ENCODE measurements at places on chromosomes 1 and 21. TPM values are rescaled to one million over a fixed set of nuclear protein-coding genes. Genes with fewer than 3 reads are reported as not detected.
A peak's percentile ranks its signal among the peaks of the same experiment; 100 is the strongest.

DNA sequence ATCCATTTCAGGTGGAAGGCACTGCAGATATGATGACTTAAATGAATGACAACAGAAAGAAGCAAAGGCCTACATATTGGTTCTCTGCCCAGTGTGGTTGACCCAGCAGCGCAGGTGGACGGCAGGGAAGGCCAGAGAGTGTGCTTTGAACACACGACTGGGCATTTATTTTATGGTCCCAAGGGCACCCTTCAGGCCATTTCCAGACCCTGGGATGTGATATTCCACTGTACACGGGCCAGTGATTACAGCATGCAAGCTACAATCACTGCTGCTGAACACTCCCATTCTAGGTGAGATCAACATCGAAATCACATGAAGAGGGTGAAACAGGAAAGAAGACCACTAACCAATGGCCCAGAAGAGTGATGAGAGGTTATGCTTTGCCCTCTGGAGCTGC, 33.8 kb downstream of the PCNX2 start:
- no peak for DNase-seq

DNA sequence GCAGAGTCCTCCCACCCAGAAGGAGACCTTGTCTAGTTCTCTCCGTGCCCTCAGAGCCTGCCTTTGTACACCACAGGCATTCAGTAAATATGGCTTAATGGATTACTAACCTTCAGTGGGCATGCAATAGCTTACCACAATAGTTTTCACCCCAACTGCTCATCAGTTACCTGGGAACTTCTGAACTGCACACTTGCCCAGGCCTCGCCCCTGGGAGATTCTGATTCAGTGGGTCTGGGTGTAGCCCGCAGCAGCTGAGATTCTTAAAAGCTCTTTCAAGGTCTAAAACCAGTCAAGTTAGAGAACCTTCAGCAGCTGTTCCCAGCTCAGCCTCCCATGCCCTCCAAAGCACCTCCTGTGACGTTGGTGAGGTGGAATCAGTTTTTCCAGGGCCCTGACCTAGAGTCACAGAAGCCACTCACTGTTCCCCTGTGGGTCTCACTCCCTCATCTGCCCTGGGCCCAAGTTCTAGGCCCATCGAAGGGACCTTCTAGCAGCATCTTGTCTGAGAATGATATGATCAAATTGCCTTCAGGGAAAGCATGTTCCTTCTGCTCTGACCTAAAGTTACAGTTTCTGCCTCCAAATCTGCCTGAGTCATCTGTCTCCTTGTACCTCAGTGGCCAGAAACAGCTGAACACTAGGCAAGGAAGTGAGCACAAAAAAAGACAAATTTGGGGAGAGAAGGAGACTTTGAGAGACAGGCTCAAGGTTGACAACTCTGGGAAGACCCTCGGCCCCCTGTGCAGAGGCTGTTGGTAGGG, 10.8 kb downstream of the ASAP3 start:
- no peak for DNase-seq

DNA sequence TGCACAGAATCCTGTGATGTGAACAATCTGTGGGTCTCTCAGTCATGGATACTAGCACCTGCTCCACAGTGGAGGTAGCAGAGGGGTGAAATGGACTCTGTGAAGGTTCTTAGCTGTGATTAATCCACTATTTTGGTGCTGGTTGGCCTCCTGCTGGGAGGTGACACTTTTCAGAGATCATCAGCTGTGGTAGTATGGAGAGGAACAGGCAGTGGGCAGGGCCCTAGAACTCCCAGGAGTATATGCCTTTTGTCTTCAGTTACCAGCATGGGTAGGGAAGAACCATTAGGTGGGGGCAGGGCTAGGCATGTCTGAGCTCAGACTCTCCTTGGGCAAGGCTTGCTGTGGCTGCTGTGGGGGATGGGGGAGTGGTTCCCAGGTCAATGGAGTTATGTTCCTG, 54.0 kb upstream of the KCNJ15 start:
- no peak for DNase-seq

DNA sequence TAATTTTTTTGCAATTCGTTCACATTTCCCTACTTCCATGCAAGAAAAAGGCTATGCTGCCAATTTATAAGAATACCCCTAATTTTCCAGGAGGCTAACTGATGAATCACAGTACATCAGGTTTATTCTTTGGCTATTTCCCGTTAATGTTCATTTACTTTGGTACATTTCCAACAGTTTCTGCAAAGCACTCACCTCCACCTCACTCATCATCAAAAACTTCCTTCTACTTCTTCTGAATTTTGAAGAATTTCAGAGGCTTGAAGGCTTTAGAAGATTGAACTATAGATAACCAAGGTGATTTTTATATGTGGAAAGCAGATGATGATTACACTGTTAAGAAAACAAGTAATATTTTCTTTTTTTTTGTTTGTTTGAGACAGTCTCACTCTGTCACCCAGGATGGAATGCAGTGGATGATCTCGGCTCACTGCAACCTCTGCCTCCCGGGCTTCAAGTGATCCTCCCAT, 60.5 kb upstream of the HP1BP3 start:
- peak; percentile 63 for DNase-seq

DNA sequence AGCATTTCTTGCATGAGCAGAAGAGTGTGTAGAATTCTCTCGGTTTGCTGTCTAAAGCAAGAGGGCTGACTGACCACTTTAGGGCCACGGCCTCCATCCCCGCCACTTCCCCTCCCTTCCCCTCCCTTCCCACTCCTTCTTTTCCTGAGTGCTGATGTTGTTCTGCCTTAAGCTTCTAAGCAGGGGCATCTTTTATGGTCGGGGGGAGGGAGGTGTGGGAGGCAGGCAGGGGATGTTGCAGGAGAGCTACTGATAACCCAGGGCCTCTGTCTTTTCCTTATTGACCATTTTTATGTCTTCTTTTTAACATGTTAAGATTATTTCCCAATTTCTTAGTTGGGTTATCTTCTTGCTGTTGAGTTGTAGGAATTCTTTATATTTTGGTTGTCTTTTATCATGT, 15.1 kb downstream of the USP25 start:
- DNase-seq, result no peak

DNA sequence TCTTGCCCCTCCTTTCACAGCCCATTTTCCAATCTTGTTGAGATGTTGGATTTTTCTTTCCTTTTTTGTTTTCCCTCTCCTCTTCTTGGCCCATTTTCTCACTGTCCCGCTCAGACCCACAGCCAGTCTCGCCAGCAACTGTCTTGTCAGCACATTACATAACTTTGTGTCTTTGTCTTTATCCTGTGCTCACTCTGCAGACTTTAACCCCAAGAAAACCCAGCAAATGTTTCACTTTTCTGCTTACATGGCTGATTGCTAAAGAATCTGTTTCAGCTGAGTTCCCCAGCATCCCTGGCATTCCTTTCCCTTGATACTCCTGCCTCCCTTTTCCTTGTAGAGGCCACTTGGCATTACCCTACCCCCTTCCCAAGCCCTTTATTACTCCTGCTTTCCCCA, 74.6 kb downstream of the ZNF648 start:
- DNase-seq, result no peak

DNA sequence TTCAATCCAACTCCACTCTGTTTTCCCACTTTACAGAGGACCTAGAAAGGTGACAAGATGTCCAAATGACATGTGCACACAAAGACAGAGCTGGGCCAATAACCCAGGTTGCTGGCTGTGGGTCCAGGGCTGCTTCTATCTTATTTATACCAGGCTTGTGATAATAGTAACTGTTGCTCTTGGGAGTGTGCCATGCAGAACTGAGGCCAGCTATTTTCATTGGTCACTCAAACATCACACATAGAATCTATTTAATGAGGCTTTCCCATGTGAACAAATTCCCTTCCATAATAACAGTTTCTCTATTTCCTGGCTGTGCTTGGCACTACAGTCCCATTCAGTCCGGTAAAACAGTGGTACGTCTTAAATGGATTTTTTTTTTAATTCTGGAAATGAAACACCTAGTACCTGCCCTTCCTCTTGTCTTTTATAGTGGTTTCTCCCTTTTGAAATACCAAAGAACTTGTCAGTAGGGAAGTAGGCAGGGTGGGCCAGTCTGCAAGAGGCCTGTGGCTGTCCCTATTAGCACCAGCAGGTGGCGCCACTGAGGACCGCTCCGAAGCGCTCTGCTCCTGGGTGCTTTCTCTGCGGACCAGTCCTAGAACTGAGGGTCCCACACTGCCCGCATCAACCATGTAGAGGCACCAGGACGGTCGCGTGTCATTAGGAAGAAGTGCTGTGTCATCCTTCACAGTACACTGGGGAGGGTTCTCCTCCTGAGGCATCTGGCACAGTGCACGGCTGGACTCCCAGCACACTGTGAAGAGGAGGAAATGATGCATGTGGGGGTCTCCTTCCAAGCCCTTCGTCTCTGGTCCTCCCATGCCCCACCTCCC, 52.1 kb downstream of the GPR161 start:
- peak; percentile 46 for DNase-seq

DNA sequence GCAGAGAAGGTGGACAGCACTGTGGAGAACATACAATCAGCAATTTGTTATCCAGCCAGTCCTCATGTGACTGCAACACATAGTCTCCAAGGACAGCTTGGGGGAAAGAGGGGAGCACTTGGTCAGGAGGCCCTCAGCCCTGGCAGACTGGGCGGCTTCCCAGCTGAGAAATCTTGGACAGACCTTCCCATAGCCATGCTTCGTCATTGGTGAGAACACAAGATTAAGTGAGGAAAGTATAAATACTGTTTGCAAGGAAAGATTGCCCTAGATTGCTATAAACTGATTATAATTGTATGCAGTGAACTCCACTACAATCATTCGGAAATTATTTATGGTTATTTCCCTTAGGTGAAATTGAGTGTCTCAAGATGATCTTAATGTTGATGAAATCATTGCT, 131.5 kb downstream of the LMX1A start:
- DNase-seq, result no peak

LAMTOR5 gene
- polyA plus RNA-seq, result 484 TPM

GRCh38 chr1:10187026-10187334, 23.4 kb upstream of the KIF1B start:
- no peak for DNase-seq

- no peak for DNase-seq
Measured at GRCh38 chr21:27365394-27365793, 398.5 kb upstream of the ADAMTS5 start.

- peak; percentile 48 for DNase-seq
Measured at GRCh38 chr1:174114788-174115448, 44.4 kb upstream of the RABGAP1L start.

NPR1 gene
- polyA plus RNA-seq, result 13.8 TPM

- DNase-seq, result no peak
Measured at GRCh38 chr1:82152356-82153271, 351.9 kb downstream of the ADGRL2 start.

DNA sequence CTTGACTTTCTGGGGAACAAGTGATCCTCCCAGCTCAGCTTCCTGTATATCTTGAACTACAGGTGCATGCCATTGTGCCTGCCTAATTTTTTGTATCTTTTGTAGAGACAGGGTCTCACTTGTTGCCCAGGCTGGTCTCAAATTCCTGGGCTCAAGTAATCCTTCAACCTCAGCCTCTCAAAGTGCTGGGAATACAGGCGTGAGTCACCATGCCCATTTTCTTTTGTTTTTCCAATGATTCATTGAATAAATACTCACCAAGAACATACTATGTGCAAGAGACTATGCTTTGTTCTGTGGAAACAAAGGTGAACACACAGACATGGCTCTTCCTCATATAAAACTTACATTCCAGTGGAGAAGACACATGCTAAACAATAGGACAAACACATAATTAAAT, 407.8 kb upstream of the DAB1 start:
- peak; percentile 9 for DNase-seq

KCNN3 gene
- polyA plus RNA-seq, result 0.91 TPM

DNA sequence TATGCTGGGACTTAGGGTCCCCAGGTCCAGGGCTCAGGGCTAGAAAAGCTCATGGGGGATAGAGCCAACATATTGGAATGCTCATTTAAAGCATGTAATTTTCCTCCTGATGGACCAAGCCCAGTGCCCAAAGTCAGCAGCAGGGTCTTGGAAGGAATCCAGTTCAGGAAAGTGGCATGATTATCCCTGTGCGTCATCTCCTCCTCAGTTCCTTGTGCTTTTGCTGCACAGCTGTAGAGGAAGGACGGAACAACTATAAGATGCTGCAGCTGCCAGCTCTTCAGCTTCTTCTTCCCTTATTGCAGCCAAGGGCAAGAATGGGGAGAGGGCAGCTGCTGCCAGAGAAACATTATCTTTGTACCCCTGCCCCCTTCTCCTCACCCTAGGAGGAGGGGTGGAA, 58.4 kb downstream of the OVGP1 start:
- DNase-seq, result peak; percentile 79

SFN gene
- 0.14 TPM for polyA plus RNA-seq

APOBEC4 gene
- not detected for polyA plus RNA-seq

- no peak for DNase-seq
Measured at GRCh38 chr1:193846876-193847604, 660.6 kb upstream of the B3GALT2 start.

DNA sequence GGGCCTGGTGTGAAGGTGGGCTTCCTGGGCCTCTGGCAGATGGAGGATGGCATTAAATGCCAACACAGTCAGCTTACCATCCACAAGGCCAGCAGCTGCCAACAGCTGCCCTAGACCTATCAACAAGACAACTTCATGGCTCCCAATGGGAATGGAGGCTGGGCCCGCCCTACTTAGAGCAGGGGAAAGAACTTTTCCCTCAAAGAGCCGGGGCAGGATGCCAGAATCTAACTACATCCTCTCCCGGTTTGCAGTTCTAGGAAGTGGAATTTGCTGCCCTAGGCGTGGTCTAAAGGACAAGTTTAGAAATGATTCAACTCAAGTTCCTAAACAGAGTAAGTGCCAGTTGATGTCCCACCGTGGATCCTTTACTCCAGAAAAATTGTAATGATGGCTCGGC, 13.1 kb downstream of the ICMT start:
- DNase-seq, result no peak

BACE2 gene
- 113 TPM for polyA plus RNA-seq

IRF6 gene
- polyA plus RNA-seq, result 65.0 TPM

GRCh38 chr1:172609528-172609927, 49.4 kb upstream of the FASLG start:
- no peak for DNase-seq

DNA sequence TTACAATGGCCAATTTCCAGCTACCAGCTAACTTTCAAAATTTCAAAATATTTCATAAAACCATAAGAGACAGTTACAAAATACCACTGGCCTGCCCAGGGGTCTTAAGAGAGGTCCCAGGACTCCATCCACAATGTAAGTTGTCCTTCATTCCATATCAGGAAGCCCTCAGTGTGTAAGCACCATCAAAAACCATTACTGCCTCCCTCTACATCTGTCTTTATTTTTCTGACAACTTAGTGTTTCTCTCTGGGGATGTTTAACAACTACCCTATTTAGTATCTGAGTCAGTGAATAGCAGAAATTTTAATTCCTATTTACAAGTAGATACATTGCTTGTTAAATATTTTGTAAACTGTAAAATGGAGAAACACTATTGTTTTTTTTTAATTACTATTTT, 339.3 kb upstream of the ADAMTS5 start:
- no peak for DNase-seq

GJA4 gene
- 175 TPM for polyA plus RNA-seq

- DNase-seq, result peak; percentile 51
Measured at GRCh38 chr1:207672522-207673130, 27.7 kb downstream of the CR1L start.

- no peak for DNase-seq
Measured at GRCh38 chr21:39153373-39153772, 29.9 kb downstream of the PSMG1 start.

- no peak for DNase-seq
Measured at GRCh38 chr1:53367503-53368313, 39.8 kb upstream of the LRP8 start.

CD53 gene
- polyA plus RNA-seq, result not detected

ZNF695 gene
- polyA plus RNA-seq, result 2.0 TPM

Measured in endothelial cell of umbilical vein (primary cell).